Glutamatergic neuron (in vitro differentiated cells): ENCODE measurements at places on chromosomes 16 and 17.

DNA sequence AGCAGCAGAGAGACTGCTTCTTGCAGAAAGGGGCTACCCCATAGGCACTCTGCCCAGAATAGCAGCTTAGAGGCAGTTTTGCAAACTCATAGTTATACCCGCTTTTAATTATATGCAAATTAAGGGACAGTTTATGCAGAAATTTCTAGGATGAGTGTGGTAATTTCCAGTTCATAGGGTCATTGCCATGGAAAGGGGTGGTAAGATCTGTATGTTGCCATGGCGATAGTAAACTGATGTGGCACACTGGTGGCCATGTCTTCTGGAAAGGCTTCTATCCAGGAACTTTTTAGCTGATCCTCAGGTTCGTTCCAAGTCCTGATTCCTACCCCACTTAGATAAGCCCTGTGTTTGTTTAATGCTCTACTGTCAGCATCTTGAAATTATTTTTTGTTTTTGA lies 6.2 kb downstream of the STXBP4 start:
- no peak for DNase-seq

DNA sequence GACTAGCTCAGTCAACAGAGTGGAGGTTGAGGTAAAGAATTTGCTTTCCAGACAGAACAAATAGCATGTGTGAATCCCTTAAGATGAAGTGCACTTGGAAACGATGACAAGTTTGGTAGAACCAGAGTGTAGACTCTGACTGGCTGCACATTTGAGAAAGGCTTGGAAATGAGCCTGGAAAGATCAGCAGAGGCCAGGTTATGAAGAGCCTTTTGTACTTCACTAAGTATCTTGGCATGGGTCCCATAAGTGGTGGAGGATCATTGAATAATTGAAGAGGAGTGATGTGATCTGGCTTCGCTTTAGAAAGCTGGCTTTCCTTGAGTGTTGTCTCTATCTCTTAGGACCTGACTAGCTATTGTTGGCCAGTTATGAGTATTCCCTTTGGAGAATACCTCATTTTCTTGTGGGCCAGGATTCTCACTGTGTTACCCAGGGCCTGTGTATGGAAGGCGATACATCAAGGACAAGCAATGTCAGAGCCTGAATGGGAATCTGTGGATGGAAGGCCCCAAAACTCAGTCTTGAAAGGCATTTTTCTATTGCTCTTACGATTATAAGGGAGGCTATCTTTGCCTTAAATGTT lies 329.8 kb downstream of the UTP18 start:
- DNase-seq, result no peak

DNA sequence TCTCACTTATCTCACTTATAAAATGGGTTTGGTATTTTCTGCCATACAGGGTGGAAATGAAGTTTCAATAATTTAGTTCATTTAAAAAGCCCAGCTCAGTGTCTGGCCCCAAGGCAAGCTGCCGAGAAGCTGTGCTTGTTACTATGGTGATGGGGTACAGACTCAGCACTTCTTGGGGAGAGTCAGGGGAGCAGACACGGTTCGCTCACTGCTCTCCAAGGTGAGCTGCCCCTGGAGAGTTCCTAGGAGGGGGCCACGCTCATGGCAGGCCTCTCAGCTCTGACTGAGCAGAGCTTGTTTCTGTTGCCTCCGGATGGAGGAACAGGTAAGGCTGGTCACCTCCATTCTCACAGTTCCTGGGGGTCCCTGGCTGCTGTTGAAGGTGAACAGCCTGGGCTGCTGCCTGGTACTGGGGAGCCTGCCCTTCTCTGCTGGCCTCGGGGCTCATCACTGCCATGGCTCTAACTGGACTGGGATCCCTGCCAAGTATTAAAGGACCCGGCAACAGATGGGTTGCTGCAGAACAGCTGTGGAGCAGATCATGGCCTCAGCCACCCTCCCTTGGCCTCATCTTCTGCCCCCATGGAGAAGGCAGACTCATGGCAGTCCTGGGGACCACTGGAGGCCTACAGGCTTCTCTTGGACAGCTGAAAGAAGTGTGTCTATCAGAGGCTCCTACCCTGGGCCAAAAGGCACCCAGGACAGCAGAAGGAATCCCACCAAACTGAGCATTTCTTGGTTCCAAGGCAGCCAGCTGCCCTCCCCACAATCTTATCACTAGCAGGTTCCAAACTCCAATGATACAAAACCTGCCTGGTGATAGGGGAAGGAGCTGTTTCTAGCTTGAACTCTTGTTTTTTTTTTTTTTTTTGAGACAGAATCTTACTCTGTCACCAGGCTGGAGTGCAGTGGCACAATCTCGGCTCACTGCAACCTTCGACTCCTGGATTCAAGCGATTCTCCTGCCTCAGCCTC lies 25.9 kb upstream of the SPATA32 start:
- no peak for DNase-seq

GRCh38 chr17:42097691-42098631 lies at the start of gene ZNF385C:
TSS of gene ZNF385C (minus strand) at chr17:42098473. CDS start at chr17:42063056, 35,417 bp downstream.
- DNase-seq, result peak; percentile 45

DNA sequence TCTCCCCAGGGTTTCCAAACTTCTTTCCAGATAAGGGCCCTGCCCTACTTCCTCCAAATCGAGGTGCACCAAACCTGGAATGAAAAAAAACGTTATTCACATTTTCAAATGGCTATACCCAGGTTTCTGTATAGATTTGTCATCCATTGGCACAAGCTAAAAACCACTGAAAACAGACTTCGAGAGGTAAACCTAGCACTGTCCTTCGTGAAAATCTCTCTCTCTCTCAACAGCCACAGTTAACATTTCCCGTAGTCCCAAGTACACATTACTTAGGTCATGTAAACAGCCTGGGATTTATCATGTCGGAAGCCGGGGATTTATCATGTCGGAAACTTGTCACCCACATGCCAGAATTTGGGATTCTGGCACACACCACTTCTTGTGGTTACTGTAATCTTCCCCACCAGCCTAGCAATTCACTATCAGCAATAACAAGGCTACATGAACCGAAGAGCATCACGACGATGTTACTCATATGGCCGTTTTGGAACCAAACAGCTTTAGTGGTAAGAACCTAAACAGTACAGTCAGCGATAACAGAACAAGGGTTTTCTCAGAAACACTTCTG lies 1.2 kb downstream of the DDX5 start:
- no peak for DNase-seq

- DNase-seq, result no peak
Measured at GRCh38 chr17:77116371-77116860, 24.4 kb upstream of the SEC14L1 start.

GRCh38 chr17:79230576-79230975 lies 156.0 kb downstream of the ENGASE start:
- no peak for DNase-seq

DNA sequence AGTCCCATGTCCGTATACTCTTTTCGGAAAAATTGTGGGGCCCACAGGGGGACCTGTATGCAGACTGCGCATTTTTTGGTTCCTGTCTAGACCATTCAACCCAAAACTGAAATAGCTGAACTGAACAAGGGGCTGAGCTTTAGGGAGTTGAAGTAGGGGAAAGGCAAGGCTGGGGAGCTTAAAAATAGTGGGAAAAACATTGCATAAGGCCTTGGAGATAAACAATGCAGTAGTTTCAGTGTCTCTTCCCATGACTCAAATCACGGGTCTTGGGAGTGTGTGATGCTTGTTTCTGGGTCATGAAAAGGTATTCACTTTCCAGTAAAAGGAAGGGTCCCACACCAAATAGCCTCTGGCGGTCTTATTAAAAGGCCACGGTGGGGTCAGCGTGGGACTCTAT lies 402.8 kb upstream of the SALL1 start:
- no peak for DNase-seq

GRCh38 chr16:10756574-10756973 lies 12.9 kb downstream of the NUBP1 start:
- no peak for DNase-seq

- no peak for DNase-seq
Measured at GRCh38 chr16:57253466-57253865, 8.4 kb downstream of the ARL2BP start.

GRCh38 chr17:29050176-29050575 lies 7.2 kb downstream of the PIPOX start:
- DNase-seq, result no peak

- no peak for DNase-seq
Measured at GRCh38 chr17:29716566-29716965, 93.9 kb upstream of the CORO6 start.

DNA sequence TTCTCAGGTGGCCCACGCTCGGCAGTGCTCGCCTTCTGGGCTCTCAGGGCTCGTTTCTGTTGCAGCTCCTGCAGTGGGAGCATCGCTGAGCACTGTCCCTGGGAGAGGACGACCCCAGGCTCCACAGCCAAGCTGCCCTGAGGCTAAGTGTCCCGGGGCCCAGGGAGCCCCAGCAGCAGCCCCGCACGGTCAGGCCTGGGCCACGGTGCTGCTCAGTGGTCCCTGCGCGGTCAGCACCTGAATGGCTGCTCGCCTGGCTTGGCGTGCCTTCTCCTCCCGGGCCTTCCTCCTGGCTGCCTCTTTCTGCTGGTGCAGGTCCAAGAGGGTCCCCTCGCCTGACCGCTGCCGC lies 23.3 kb downstream of the CEP131 start:
- DNase-seq, result no peak

DNA sequence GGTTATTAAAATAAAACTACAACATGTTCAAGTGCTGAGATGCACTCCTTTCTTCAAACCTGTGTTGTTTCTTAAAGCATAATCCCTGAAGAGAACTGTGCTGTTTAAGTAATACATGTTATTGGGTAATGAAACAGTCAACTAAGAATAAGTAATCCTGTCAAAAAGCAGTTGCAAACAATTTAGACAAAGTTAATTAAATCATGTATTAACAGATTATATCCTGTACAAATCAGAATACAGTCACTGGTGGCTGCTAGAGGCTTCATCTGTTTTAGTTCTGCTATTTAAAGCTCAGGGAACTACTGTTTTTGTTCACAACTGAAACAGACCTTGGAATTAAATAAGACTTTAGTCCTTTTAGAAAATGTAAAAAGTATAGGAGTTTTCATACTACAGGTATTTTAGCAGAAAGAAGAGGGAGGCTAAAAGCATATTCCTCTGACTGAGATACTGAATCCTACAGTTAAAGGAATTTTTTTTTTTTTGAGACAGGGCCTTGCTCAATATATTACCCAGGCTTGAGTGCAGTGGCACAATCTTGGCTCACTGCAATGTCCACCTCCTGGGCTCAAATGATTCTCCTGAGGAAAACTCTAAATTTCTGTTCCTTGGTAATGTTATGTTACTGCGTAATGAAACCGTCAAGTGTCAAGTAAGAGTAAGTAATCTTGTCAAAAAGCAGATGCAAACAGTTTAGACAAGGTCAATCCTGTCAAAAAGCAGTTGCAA lies 27.3 kb upstream of the ITGA2B start:
- no peak for DNase-seq

GRCh38 chr17:27206447-27206846 lies 87.5 kb upstream of the WSB1 start:
- DNase-seq, result no peak

DNA sequence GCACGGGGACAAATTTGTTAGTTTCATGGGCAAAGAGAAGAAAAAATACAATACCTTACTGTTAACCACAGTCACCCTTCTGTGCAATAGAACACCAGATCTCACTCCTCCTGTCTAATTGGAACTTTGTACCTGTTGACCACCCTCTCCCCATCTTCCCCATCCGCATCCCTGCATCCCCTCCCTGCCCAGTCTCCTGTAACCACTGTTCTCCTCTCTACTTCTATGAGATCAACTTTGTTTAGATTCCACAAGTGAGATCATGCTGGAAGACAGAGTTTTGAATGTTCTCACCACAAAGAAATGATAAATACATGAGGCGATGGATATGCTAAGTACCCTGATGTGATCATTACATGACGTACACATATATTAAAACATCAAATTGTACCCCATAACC lies 47.7 kb downstream of the CLEC16A start:
- DNase-seq, result no peak

GRCh38 chr17:17933775-17934174 lies 38.4 kb downstream of the TOM1L2 start:
- no peak for DNase-seq

DNA sequence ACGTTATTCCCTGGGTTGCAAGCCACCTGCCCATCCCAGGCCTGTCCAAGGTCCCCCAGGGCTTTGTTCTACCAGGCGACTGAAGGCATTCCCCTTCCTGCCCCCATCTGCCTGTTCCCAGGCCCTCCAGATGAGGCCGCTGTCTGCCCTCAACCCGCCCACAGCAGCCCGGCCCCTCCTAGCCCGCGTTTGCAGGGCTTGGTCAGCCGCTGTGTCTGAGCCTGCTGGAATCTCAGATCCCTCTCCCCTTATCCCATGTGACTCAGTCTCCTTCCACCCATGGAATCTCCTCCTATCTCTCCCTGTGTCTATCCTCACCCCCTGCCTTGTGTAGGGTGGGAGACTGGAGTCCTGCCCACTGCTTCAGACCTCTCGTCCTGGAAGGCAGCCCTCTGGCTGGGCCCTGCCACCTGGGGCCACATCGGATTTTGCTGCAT lies 186.0 kb upstream of the TNRC6C start:
- DNase-seq, result peak; percentile 84

- no peak for DNase-seq
Measured at GRCh38 chr17:35315971-35316370, 57.5 kb downstream of the SLFN11 start.

- DNase-seq, result no peak
Measured at GRCh38 chr16:11064851-11065250, 120.5 kb downstream of the CLEC16A start.

- no peak for DNase-seq
Measured at GRCh38 chr17:66945147-66945835, 19.2 kb upstream of the CACNG4 start.

- no peak for DNase-seq
Measured at GRCh38 chr17:32936186-32936893, 8.4 kb downstream of the TMEM98 start.

DNA sequence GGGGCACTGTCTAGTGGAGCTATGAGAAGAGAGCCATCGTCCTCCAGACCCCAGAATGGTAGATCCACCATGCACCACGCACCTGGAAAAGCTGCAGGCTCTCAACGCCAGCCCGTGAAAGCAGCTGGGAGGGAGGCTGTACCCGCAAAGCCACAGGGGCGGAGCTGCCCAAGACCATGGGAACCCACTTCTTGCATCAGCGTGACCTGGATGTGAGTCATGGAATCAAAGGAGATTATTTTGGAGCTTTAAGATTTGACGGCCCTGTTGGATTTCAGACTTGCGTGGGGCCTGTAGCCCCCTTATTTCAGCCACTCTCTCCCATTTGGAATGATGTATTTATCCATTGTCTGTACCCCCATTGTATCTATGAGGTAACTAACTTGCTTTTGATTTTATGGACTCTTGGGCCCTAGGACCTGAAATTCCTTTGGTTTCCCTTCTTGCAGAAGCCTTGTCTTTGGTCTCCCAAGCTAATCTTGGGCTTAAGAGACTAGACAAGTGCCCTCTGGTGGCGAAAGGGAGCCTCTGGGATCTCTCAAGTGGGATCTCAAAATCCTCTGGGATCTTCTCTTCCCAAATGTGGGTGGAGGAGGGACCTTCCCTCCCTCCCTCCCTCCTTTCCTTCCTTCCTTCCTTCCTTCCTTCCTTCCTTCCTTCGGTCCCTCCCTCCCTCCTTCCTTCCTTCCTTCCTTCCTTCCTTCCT lies 58.2 kb upstream of the HAPSTR1 start:
- DNase-seq, result peak; percentile 28
